ENCODE measurements at places on chromosomes 12 and 14. TPM values are rescaled to one million over a fixed set of nuclear protein-coding genes. Genes with fewer than 3 reads are reported as not detected.

The STAT2 gene
- total RNA-seq = 142 TPM

The TROAP gene
- total RNA-seq = 77.9 TPM

The GPR162 gene
- total RNA-seq = 0.93 TPM

The HCAR1 gene
- 0.12 TPM for total RNA-seq

The APOF gene
- not detected for total RNA-seq

The KCNC2 gene
- total RNA-seq = not detected

The KICS2 gene
- 11.6 TPM for total RNA-seq

The SMCO2 gene
- total RNA-seq = 0.72 TPM

Measured in activated T-cell treated with anti-CD3 and anti-CD28 coated beads, Interleukin-2, amount 50 U/mL, for 72 hours (primary cell).